HFF-Myc (cell line): ENCODE measurements at places on chromosomes 7 and 10.

DNA sequence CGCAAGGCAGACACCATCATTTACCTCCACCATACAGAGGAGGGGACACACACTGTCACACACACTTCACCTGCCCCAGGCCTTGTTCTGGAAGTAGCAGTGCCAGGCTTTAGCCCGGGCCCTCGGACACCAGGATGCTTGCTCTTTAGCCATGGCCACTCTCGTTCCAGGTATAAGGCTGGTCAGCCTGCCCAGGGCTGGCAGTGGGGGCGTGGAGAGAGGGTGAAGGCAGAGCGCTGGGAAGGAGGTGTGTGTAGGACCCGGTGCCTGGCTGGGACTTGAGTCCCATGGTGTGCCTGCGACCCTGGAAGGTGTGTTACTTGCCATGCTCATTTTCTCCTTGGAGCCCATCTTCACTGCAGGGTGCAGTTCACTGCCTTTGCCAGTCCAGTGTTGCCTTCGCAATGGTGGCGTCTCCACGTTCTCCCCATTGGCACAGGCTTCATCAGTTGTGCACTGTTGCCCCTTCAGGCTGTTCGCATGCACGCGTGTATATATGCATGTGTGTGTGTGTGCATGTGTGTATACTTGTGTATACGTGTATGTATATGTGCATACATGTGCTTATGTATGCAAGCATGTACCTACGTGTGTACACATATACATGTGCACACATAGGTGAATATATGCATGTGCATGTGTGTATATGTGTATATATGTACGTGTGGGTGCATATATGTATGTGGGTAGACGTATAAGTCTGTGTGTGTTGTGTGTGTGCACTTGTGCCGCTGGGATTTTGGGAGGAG lies 153.4 kb downstream of the CAMK1D start:
- no peak for DNase-seq

- no peak for DNase-seq
Measured at GRCh38 chr7:79268730-79269129, 184.7 kb downstream of the MAGI2 start.

DNA sequence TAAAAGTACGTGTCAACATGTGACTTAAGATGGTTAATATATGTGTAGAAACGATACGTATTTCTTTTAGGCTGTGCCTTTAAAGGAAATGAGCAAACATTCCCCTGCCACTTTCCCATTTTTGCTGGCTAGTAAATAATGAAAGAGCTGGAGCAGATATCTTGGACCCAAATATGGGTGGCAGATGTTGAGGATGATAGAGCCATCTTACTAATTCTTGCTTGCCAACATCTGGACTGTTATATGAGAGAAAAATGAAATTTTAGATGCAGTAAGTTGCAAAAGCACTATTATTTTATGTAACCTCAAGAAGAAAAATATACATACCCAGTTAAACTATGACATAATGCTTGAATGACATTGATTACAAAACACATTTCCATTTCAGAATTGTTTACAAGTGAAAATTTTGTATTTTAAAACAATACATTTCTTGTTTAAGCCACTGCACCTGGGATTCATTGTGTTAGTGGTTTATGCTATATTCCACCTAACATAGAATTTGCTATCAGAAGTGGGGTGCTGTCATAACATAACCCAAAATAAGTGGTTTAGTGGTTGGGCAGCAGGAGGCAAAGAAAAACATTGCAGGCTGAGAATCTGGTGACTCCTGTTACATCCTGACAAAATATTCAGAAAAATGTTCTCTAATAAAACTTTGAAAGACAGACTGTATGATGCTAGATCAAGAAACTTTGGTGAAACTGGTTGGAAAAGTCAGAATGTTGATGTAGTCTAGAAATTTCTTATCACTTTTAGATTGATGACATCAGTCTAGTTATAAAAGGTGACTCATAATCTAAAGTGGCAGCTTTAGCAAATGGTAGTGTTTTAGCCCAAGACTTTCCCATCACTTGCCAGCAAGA lies 305.0 kb downstream of the PTEN start:
- DNase-seq = no peak

DNA sequence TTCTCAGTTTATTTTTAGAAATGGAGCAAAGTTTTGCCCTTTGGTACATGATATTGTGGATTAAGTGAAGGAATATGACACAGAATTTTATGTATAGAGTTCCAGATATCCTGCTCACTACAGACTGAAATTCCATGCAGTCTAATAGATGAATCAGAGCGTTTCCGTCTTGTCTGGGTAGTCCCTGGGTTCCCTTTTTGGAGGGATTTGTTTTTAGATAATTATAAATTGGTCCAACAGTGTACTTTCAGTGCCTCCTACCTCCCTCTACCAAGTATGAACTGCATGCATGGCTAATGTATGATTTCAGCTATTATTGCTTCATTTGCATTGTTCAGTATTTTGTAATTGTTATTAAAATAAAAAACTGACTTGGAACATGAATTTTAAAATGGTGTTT lies 74.4 kb downstream of the SEPTIN7 start:
- DNase-seq = no peak

DNA sequence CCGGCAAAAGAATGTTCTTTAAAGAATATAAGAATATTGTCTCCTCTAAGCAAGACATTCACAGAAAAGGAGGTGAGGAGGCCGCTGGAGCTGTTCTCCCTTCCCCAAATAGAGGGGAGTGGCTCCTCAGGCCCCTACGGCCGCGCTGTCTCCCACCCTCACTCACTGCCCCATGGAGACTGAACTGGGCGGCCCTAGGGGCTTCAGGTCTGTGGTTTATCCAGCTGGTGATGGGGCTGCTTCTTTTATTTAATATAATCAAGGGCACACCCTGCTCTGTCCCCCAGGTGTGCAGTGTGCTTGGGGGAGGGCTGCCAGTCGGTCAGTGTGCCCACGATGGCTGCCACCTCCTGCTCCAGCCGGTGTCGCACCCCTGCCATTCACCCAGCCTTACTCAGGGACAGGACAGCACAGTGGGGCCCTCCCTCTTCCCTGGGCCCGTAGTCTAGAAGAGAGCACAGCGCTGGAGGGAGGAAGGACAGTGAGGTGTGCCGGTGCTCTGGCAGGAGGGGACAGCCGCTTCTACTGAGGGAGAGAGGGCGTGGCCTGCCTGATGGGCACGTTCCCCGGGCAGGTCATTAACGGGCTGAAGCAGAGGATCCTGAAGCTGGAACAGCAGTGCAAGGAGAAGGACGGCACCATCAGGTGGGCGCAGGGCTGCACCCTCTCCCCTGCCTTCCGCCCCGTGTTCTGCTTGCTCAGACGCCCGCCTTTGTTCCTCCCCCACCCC lies 23.4 kb downstream of the IQCE start:
- no peak for DNase-seq

GRCh38 chr10:103394180-103394579 lies 2.1 kb downstream of the ATP5MK start:
- DNase-seq = no peak

DNA sequence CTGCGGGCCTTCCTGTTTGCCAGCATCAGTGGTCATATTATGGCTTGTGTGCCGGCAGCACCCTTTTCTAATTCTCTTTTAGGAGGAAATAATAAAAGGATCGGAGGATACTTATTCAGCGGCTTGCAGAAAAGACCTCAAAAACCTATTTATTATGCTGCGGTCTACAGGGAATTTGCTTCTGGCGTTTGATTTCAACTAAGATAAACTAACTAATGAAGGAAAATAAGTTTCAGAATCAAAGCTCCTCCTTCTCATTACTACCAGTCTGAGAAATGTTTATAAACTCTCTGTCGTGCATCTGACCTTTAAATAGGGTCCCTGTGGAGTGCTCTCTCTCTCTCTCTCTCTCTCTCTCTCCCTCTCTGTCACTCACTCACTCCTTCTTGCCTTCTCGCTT lies 335.0 kb upstream of the GLI3 start:
- DNase-seq = no peak

GRCh38 chr10:6877336-6877721 lies 297.3 kb upstream of the PRKCQ start:
- DNase-seq = no peak

DNA sequence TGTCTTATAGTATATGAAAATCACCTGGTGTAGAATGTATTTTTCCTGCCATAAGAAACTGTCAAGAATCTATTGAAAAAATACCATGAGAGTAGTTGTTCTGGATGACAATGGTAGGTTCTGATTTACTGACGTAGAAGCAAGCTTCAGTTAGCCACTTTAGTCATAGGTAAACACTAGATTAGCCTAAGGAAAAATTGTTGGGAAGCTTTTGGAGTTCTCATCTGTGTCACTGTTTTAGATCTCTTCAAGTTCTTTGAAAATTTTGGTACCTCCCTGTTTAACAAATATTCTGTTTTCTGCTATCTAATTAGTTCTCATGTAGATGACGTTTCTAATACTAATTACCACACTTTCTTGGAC lies 131.8 kb downstream of the ADK start:
- no peak for DNase-seq

- no peak for DNase-seq
Measured at GRCh38 chr7:103651593-103652377, 205.8 kb upstream of the SLC26A5 start.

GRCh38 chr7:45919993-45920459 lies 1.0 kb downstream of the IGFBP3 start:
- no peak for DNase-seq

GRCh38 chr10:83769281-83769820 lies 370.0 kb upstream of the GHITM start:
- no peak for DNase-seq

- no peak for DNase-seq
Measured at GRCh38 chr7:159195946-159196345, 51.3 kb upstream of the VIPR2 start.

DNA sequence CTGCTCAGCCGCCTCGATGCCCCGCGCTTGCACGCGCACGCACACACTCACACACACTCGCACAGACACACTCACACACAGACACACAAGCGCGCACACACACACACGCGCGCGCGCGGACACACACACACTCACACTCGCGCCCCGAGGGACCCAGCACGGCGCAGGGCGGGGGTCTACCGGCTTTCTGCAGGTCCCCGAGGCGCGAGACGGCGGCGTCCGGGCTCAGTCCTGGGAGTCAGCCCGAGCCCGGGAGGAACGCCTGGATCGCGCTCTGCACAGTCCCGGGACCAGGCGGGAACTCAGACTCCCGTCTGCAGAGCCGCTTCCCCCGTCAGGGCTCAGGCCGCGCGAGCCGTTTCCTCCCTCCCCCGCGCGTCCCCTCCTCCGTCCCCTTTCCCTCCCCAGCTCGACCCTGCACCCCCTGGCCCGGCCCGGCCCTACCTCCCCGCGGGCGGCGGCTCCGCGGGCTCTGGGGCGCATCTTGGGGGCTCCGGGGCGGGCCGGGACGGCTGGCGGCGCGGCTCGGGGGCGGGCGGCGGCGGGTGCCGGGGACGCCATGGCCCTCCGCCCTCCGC lies 464 bp downstream of the DENND2A start:
- DNase-seq = no peak

GRCh38 chr10:97701438-97702069 lies 12.0 kb upstream of the MARVELD1 start:
- peak; percentile 73 for DNase-seq

DNA sequence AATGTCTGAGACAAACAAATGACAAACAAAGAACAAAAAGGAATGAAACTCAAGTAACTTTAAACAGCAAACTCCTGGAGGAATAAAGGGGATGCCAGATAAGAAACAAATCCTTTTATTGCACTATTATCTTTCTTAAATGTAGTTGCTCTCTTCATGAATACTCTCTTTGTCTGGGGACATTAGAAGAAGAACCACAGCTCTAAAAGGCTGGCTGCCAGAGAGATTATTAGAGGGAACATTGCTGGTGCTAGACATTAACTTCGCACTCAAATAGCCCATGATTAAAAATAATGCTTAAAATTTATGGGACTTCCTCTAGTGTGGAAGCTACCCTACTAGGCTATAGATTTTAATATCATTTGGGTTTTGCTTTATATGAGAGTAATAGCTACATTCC lies 1330.4 kb downstream of the XPNPEP1 start:
- DNase-seq = no peak

DNA sequence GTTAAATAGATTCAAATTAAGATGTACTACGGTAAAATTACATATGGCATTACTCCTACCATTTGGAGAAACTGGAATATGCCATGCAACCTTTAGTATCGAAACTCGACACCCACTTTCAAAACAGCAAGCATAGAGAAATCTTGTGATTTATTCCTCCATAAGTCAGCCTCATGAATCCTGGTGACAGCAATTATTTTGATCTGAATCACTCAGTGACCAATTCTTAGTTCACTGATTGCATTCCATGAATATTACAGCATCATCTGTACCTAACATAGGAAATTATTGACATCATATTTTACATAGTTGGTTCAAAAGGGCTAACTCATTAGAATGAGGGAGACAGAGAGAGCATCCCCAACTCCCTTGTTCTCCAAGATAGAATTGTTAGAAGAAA lies 89.6 kb downstream of the CACNB2 start:
- DNase-seq = no peak

- DNase-seq = no peak
Measured at GRCh38 chr7:16875861-16876260, 5.9 kb downstream of the AGR3 start.

DNA sequence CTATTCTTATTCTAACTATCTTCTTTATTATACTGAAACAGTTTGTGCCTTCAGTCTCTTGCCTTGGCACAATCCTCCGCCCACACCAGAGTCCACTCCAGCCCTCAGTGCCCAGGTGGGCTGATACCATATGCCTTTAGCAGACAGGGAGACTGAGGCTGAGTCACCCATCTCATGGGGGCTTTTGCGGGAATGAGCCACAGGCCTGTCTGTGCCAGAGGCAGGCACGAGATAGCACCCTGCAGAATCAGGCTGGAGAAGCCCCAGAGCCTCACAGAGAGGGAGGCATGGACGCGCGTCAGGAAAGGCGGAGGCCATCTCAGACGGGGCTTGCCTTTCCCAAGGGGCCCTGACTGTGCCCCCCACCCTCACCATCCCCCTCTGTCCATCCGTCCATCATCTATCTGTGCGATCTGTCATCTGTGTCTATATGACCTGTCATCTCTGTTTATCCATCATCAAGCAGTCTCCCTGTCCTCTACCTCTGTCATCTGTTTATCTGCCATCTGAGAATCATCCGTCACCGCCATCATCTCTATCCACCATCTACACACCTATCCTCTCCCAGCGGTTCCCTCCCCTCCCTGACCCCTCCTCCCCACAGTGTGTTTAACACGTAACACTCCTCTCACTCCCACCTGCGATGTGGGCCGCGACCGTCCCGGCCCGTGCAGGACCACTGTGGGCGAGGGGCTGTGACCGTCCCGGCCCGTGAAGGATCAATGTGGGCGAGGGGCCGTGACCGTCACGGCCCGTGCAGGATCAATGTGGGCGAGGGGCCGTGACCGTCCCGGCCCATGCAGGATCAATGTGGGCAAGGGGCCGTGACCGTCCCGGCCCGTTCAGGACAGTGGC lies 7.3 kb upstream of the ADAP1 start:
- no peak for DNase-seq

DNA sequence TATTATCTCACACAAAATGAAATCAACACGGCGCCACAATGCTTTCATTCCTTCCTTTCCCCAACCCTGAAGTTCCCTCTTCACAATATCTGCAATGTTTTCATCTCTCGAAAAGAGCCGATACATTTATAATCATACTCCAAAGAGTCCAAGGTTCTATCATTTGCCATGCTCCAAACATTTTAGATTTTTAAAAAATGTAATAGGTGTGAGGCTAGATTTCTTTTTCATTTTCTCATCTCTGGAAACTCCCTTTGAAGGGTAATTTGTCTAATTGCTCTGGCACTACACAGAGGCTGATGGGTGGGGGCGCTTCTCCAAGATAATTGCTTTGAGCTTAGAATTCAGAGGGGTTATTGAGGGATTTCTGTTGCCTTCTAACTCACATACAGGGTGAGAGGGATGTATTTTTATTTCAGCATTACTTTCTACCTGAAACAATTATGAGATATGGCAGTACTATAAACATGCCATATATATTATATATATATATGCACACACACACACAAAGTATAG lies 4.9 kb downstream of the DLX5 start:
- DNase-seq = no peak
